ENCODE measurements at places on chromosomes 16 and 17. TPM values are rescaled to one million over a fixed set of nuclear protein-coding genes. Genes with fewer than 3 reads are reported as not detected.

DNA sequence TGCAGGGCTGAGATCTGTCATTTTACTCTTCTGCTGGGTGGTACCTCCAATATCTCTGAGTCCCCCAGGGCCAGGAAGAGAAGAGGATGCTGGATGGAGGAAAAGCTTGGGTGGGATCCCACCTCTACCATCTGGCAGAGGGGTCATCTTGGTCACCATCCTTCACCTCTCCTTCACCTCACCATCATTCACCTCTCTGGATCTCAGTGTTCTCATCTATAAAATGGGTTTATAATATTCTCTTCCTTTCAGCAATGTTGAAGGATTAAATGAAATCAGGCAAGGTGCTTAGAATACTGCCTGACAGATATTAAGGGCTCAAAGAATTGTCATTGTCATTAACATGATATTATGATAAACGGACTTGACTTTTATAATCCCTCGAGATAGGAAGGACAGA lies 195.8 kb downstream of the SNX29 start:
- H3K27ac ChIP-seq, result no peak overlapping the region
- H3K4me1 ChIP-seq, result peaks cover 24% of the 10 kb centered on the region
- H3K36me3 ChIP-seq, result peaks cover 13% of the 10 kb centered on the region
- DNase-seq, result no peak
- H3K4me3 ChIP-seq, result no peak overlapping the region
- no peaks in the 10 kb centered on the region for H3K27me3 ChIP-seq

GRCh38 chr17:55540414-55541091 lies 29.3 kb upstream of the SMIM36 start:
- DNase-seq, result peak; percentile 38
- H3K27ac ChIP-seq, result no peak overlapping the region
- peaks cover 9% of the 10 kb centered on the region for H3K4me1 ChIP-seq
- no peaks in the 10 kb centered on the region for H3K36me3 ChIP-seq
- H3K27me3 ChIP-seq, result peaks cover 2% of the 10 kb centered on the region
- no peak overlapping the region for H3K4me3 ChIP-seq

DNA sequence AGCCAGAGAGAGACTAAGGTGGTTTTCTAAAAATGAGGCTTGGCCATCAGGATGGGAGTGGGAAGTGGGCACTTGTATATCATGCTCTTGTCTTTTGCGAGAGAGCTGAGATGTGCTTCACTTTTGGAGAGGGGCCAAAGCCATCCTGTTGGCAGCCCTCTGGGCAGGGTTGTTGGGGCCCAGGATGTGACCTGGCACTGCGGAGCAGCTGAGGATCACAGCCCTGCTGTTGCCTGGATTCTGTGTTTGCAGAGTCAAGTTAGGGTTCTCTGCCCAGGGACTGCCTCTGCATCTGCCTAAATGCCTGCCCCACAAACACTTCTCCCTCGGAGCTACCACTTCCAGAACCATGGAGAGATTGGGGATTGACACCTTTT lies 71.2 kb downstream of the PLD6 start:
- H3K4me1 ChIP-seq, result peaks cover 6% of the 10 kb centered on the region
- H3K4me3 ChIP-seq, result no peak overlapping the region
- peaks cover 3% of the 10 kb centered on the region for H3K27me3 ChIP-seq
- no peak for DNase-seq

DNA sequence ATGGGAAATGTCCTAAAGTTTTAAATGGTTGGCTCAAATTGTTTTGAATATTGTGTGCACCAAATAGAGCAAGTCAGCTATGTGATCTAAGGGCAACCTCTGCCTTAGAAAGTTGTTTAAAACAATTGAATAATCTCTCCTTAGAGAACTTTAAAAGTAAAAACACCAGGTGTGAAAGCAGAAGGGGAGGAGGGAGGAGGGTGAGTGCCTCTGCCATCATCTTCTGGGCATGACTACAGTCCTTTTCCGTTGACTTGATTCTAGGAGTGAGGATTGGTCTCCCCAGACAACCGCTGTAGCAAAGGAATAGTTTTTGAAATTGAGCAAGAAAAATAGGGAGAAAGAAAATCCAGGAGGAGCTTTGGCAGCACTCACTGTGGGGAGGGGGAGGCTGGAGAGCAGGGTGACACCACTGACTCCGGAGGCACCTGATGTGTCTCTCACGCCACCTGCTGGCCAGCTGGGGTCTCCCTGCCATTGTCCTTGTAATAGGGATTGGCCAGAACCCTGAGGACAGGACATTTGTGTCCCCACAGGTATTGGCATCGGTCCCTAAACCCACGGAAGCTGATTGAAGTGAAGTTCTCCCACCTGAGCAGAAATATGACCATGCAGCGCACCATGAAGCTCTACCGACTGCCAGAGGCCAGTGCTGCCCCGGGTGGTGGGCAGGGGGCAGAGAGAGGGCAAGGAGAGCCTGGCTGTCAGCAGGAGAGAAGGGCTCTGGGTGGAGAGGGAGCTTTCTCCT lies 33.3 kb downstream of the PLCD3 start:
- peak; percentile 60 for DNase-seq
- peaks cover 22% of the 10 kb centered on the region for H3K4me1 ChIP-seq
- peaks cover 2% of the 10 kb centered on the region for H3K27me3 ChIP-seq
- peak overlapping the region; percentile 35 for H3K27ac ChIP-seq
- H3K4me3 ChIP-seq, result no peak overlapping the region
- H3K36me3 ChIP-seq, result peaks cover 37% of the 10 kb centered on the region

DNA sequence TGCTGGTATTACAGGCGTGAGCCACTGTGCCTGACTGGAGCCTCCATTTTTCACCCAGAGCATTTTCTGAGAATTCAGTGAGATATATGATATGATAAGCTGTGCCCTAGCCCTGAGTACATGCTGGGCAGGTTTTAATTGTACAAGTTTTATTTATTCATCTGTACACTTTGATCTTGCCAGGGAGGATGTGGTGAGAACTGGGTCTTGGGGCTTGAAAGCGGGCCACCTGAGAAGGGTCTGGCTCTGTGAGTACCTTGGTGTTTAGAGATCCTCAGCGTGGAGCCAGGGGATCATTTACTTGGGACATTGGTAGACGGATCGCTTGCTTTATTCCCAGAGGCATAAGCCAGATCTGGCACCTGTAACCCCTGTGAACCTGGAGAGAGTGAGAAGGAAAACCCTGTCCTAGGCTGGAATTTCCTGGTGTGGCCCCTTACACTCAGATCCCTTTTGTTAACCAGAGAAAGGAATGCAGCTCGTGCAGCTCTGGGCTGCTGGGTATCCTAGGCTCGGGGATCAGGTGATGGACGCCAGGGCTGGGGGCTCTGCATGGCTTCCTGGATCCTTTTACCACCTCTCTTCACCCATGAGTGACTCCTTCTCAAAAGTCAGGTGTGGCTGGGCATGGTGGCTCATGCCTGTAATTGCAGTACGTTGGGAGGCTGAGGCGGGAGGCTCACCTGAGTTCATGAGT lies 91.9 kb downstream of the ABCC1 start:
- peaks cover 2% of the 10 kb centered on the region for H3K27me3 ChIP-seq
- DNase-seq, result no peak
- H3K27ac ChIP-seq, result no peak overlapping the region
- peaks cover 11% of the 10 kb centered on the region for H3K4me1 ChIP-seq
- peaks cover 44% of the 10 kb centered on the region for H3K36me3 ChIP-seq
- H3K4me3 ChIP-seq, result no peak overlapping the region

DNA sequence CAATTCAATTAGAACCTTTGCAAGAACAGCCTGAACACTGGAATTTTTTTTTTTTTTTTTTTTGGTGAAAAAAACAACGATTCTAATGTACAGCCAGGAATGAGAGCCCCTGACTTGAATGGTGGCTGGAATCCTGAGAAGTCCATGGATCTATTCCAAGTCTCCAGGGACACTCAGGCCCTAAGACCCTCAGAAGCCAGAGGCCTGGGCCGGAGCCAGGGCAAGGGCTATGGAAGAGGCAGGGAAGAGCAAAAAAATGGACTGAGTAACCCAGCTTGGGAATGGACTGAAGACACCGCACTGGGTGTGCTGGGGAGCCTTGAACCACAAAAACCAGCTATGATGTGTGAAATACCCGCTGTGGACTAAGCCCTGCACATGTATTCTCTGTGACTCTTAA lies 60.3 kb upstream of the LHX1 start:
- H3K27me3 ChIP-seq, result peaks cover 16% of the 10 kb centered on the region
- no peak overlapping the region for H3K27ac ChIP-seq
- peaks cover 6% of the 10 kb centered on the region for H3K36me3 ChIP-seq
- no peak overlapping the region for H3K4me3 ChIP-seq

DNA sequence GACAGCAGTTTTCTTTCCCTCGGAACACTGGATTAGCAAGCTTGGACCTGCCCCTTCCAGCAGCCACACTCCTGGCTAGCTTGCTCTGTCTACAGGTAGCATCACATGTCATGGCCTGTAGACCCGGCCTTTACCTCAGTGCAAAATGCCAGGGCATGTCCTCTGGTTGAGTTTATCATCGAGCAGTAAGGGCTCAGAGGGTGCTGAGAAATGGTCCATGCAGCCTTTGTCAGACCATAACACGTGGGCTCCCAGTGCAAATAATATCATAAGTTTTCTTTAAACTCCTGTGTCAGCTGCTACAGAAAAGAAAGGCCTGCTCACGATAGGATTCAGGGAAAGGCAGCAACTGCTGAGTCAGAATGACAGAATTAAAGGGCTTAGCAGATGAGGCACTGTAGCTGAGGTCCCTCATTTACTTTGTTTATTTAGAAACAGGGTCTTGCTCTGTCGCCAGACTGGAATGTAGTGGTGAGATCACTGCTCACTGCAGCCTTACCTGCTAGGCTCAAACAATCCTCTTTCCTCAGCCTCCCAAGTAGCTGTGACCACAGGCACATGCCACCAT lies 8.0 kb upstream of the GNA13 start:
- peaks cover 35% of the 10 kb centered on the region for H3K4me1 ChIP-seq
- H3K36me3 ChIP-seq, result no peaks in the 10 kb centered on the region
- peak overlapping the region; percentile 89 for H3K27ac ChIP-seq
- H3K27me3 ChIP-seq, result peaks cover 3% of the 10 kb centered on the region

- no peaks in the 10 kb centered on the region for H3K36me3 ChIP-seq
- peak; percentile 12 for DNase-seq
- H3K4me1 ChIP-seq, result peaks cover 19% of the 10 kb centered on the region
- no peak overlapping the region for H3K27ac ChIP-seq
- H3K4me3 ChIP-seq, result no peak overlapping the region
These were observed 265.8 kb upstream of the TNRC6C start for GRCh38 chr17:77692571-77693161.

Gene PVALEF
- total RNA-seq, result not detected

Gene KRT32
- total RNA-seq, result 0.14 TPM

Gene CD300E
- not detected for total RNA-seq

Gene AANAT
- not detected for total RNA-seq

Gene DHRS7C
- not detected for total RNA-seq
